ENCODE measurements at places on chromosomes 4 and X.

GRCh38 chrX:100663642-100664041 is 19.6 kb downstream of the SRPX2 start:
- ATAC-seq, result no peak

GRCh38 chr4:123994917-123995316 is 598.3 kb downstream of the SPRY1 start:
- no peak for ATAC-seq

GRCh38 chr4:169220447-169220846 is 50.3 kb downstream of the SH3RF1 start:
- no peak for ATAC-seq

GRCh38 chrX:155094468-155095061 is 23.3 kb downstream of the BRCC3 start:
- peak; percentile 81 for ATAC-seq

DNA sequence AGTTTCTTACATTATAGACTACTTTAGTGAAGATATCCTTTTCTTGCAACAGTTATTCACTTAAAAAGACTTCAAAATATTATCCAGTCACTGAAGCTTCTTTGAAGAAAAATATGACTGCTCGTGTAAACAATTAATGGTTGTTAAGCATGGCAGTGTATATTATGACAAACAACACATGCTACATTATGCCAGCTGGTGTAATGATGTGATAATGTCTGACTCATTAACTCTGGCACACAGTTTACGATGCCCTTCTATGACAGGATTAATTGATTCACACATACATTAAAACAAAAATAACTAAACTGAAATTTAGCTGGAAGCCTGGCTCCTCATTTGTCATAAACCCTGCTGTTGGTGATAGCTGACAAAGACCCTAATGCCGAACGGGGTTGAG is 22.4 kb downstream of the GK2 start:
- ATAC-seq, result no peak

- peak; percentile 58 for ATAC-seq
Measured at GRCh38 chr4:53313510-53313909, 52.4 kb downstream of the SCFD2 start.

DNA sequence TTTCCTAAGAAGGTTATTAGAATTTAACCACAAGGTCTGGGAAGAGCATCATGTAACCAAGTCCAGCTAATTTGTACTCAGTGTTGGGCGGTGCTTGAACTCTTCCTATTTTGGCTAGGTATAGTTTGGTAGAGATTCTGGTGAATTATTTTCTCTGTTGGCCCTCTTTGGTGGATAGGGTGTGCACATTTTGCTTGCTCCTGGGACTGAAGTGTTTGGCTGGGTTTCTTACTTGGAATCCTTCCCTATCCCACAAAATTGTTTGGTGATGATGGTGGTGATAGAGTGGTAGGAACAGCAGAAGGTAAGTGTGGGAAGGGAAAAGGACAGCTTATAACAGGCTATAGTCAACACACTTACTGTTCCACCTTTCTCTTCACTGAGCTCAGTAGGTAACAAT is 194.8 kb upstream of the GPC4 start:
- ATAC-seq, result no peak

GRCh38 chr4:21596521-21596920 is 352.1 kb downstream of the KCNIP4 start:
- no peak for ATAC-seq

GRCh38 chr4:106971636-106972035 is 64.5 kb downstream of the DKK2 start:
- ATAC-seq, result no peak

- ATAC-seq, result no peak
Measured at GRCh38 chr4:161208564-161208963, 955.2 kb downstream of the FSTL5 start.

- no peak for ATAC-seq
Measured at GRCh38 chr4:57187246-57187645, 77.1 kb upstream of the IGFBP7 start.

GRCh38 chr4:23547096-23547495 is 342.8 kb downstream of the PPARGC1A start:
- ATAC-seq, result no peak

DNA sequence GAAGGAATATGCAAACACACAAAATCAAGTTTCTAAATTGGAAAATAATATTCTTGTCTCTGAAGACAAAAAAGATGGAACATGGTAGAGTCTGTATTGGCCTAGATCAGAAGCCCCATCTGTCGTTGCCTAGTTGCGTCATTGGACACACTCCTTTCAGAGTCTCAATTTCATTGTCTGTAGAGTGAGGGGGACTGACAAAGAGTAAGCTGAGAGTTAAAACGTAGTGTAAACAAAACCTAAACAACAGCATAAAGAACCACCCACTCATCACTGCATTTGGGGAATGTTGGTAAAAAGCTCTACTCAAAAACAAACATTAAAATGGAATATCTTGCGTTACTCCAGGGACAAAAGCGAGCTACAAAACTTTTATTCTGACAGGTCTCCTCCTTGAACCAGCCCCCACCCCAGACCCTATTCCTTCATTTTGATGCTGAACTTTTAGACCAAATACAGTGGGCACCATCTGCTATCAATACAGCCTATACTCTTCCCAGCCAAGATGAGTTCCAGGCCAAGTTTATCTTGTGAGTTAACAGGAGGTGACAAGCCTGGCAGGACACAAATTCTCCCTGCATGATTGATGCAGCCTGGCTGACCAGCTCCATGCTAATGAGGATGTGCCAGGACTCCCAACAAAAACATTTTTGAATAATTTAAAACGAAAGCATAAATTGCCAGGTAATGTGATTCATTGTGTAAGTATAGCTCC is 125.2 kb downstream of the COL25A1 start:
- no peak for ATAC-seq

DNA sequence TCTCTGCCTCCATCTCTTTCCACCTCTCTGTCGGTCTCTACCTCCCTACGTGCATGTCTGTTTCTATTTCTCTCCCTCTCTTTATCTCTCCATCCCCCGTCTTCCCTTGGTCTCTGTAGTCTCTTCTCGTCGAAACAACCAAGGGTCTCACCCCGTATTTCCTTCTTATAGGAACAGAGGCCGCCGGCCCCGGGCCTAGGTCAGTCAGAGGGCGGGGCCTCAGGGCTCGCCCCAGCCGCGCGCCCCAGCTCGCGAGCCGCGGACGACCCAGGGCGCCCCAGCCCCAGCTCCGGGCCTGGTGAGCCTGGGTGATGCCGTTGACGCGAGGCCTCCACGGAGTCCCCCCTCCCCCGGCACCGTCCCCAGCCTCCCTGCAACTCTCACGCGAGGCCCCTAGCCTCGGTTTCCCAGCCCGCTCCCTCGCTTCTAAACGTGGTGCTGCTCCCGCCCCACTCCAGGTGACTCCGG is 6.6 kb downstream of the TIMM17B start:
- ATAC-seq, result peak; percentile 59

Data from SK-N-SH treated with all-trans-retinoic acid at 6 μM for 48 hours (cell line).